Upper lobe of right lung (tissue), 1 donor: ENCODE measurements at places on chromosomes 1 and 21. TPM values are rescaled to one million over a fixed set of nuclear protein-coding genes. Genes with fewer than 3 reads are reported as not detected.

GRCh38 chr1:108531444-108531843 lies 28.5 kb upstream of the EEIG2 start:
- H3K4me1 ChIP-seq, result no peaks in the 10 kb centered on the region
- no peak overlapping the region for H3K4me3 ChIP-seq
- DNase-seq, result no peak
- no peaks in the 10 kb centered on the region for H3K27me3 ChIP-seq
- no peak overlapping the region for H3K27ac ChIP-seq

The MYBPH gene
- not detected for total RNA-seq

DNA sequence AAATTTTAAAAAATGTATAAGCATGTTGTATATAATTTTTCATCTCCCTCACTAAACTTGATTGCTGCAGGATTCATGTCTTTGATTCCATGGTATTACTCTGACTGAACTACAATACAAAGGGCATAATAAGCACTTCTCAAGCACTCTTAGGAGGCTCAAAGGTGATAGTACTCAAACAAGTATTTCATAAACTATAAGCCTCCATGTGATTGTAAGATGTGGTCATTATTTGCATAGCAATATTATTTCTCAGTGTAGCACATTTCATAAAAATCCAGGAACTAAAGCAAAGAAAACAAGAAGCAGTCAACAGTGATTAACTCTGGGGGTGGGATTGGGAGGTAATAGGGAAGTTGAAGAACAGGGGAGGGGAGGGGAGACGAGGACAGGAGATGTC lies 106.2 kb upstream of the DPT start:
- H3K4me1 ChIP-seq, result peaks cover 11% of the 10 kb centered on the region
- H3K4me3 ChIP-seq, result no peak overlapping the region
- no peak overlapping the region for H3K27ac ChIP-seq
- H3K36me3 ChIP-seq, result no peaks in the 10 kb centered on the region
- H3K27me3 ChIP-seq, result no peaks in the 10 kb centered on the region

The VWA5B1 gene
- total RNA-seq, result 0.09 TPM

DNA sequence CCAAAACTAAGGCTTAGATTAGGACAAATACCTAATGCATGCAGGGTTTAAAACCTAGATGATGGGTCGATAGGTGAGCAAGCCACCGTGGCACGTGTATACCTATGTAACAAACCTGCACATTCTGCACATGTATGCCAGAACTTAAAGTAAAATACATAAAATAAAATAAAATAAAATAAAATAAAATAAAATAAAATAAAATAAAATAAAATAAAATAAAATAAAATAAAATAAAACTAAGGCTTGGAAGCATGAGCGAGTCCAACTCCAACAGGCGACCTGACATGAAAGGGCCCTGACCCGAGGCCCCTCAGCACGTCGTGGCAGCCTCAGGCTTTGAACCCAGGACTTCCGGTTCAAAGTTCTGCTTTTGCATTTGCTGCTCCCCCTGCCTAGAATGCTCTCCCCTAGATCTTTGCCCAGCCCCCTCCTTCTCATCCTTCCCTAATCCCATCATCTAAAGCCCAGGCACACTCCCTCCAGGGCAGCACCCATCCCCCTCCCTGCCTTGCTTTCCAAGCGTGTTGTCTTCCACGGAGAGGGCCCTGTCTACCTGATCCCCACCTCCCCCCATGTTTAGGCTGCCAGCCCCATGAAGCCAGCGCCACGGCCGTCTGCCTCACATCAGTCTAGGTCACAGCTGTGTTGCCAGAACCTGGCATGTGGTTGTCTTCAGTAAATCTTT lies 64.3 kb downstream of the TAS1R2 start:
- no peak overlapping the region for H3K4me3 ChIP-seq
- H3K27me3 ChIP-seq, result peaks cover 21% of the 10 kb centered on the region
- DNase-seq, result no peak
- no peaks in the 10 kb centered on the region for H3K36me3 ChIP-seq
- no peak overlapping the region for H3K27ac ChIP-seq
- H3K4me1 ChIP-seq, result no peaks in the 10 kb centered on the region

- no peak overlapping the region for H3K27ac ChIP-seq
- H3K4me3 ChIP-seq, result peak overlapping the region; percentile 17
- H3K4me1 ChIP-seq, result no peaks in the 10 kb centered on the region
- H3K27me3 ChIP-seq, result no peaks in the 10 kb centered on the region
- no peaks in the 10 kb centered on the region for H3K36me3 ChIP-seq
Observed at GRCh38 chr21:21175798-21176334, 177.7 kb downstream of the NCAM2 start.

DNA sequence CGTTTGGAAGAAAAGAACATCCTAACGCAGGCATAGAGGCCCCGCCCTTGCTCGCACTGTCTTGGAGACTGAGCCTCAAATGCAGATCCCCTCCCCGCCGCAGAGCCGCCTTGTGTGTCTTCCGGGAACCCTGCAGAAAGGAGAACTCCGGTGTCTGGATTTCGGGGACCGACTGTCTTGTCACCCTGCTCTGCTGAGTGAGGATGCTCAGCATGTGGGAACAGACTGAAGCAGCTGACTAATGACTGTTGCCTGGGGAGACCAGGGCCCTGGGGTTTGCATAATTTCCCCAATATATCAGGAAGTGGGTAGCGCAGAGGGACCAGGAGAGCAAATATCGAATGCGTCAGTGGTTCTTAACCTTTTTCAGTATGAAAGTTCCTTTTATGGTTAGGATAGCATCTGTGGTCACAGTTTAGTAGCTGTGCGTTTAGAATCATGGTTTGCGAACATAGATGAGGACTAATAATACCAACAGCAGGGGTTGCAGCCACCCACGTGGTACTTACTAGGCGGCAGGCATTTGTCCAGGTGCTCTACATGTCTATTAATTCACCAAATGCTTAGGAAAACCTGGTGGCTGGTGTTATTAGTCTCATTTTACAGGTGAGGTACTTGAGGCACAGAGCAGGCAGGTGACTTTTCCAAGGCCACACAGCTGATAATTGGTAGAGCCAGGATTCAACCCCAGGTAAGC lies 14.3 kb downstream of the GPR137B start:
- H3K27me3 ChIP-seq, result no peaks in the 10 kb centered on the region
- DNase-seq, result peak; percentile 64
- H3K36me3 ChIP-seq, result no peaks in the 10 kb centered on the region
- no peaks in the 10 kb centered on the region for H3K4me1 ChIP-seq

- H3K4me1 ChIP-seq, result no peaks in the 10 kb centered on the region
- H3K27me3 ChIP-seq, result no peaks in the 10 kb centered on the region
Observed at GRCh38 chr1:100604372-100604771, 66.4 kb downstream of the GPR88 start.

The MTARC2 gene
- total RNA-seq, result 58.6 TPM

The ERICH3 gene
- total RNA-seq, result not detected

The FAM131C gene
- not detected for total RNA-seq
